Stimulated activated CD4-positive, alpha-beta T cell treated with anti-CD3 and anti-CD28 coated beads, Interleukin-1b, Interleukin-23, amount 100 ng/mL, for 1 hour (primary cell): ENCODE measurements at places on chromosomes 6 and 20.

- no peak for DNase-seq
Observed at GRCh38 chr6:120147071-120147871, 797.7 kb upstream of the MAN1A1 start.

- no peak for DNase-seq
Observed at GRCh38 chr6:80535914-80536565, 429.6 kb downstream of the BCKDHB start.

DNA sequence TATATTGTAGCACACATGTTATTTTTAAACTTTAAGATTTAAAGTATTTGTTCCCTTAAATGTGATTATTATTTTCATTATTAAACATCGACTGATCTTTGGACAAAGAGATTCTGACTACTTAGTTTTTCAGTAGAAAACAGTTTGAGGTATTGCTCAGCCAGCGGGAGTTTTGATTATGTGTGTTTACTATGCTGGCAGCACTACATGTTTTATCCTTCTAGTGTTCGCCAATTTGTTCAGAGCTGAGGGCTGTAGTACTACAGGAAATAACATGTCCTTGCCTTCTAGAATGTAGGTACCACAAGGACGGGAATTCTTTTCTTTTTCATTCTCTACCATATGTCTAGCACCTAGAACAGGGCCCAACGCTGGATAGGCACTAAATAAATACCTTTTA, 11.1 kb upstream of the LCA5 start:
- no peak for DNase-seq

GRCh38 chr20:51624157-51624731, 81.7 kb upstream of the NFATC2 start:
- DNase-seq: peak; percentile 50

DNA sequence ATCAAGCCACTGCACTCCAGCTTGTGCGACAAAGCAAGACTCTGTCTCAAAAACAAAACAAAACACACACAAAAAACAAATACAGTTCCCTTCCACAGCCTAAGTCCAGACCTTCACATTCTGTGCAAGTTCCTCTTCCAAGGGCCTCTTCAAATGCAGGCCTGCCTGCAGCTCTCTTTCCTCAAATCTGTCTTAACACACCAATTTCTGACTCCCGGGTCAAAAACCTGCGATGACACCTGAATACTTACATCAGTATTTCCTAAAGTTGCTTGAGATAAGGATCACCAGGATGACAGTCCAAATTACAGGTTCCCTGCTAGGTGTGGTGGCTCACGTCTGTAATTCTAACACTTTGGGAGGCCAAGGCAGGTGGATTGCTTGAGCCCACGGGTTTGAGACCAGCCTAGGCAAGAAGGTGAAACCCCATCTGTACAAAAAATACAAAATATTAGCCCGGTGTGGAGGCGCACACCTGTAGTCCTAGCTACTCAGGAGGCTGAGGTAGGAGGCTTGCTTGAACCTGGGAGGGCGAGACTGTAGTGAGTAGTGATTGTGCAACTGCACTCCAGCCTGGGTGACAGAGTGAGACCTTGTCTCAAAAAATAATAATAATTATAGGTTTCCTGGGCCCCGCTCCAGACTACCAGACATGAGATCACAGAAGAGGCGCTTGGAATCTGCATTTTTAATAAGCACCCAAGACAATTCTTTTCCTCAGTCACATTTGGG, 8.8 kb upstream of the PARD6B start:
- DNase-seq: no peak

- no peak for DNase-seq
Observed at GRCh38 chr6:37971711-37972390, 152.3 kb downstream of the ZFAND3 start.

- DNase-seq: no peak
Observed at GRCh38 chr20:13101276-13101675, 92.5 kb downstream of the SPTLC3 start.

DNA sequence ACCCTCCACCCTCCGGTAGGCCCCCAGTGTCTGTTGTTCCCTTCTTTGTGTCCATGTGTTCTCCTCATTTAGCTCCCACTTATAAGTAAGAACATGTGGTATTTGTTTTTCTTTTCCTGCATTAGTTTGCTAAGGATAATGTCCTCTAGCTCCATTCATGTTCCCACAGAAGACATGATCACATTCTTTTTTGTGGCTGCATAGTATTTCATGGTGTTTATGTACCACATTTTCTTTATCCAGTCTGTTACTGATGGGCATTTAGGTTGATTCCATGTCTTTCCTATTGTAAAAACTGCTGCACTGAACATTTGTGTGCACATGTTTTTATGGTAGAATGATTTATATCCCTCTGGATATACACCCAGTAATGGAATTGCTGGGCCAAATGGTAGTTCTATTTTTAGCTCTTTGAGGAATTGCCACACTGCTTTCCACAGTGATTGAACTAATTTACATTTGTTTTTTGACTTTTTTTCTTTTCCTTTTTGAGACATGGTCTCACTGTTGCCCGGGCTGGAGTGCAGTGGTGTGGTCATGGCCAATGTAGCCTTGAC, 4.5 kb downstream of the KPNA5 start:
- DNase-seq: no peak

- DNase-seq: no peak
Observed at GRCh38 chr6:118813775-118814174, 80.2 kb upstream of the ASF1A start.

- DNase-seq: no peak
Observed at GRCh38 chr6:31900917-31901414, 920 bp downstream of the ZBTB12 start.

DNA sequence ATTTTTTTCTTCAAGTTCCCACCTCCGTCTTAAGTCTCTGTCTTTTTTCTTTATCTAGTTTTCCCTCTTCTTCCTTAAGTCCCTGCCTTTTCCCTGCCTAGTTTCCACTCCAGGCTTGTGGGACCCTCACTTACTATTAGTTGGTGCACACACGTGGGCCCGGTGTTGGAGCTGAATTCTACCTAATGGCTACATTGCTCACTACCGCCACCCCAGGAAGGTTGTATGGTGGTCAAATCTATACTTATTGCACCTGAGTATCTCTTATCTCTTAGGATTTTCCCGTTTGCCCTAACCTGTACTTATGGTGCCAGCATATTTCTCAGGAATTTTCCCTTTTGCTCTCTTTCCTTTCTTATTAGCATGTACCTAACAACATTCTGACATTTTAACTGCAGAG, 692.8 kb downstream of the EPM2A start:
- no peak for DNase-seq

- no peak for DNase-seq
Observed at GRCh38 chr6:157265635-157266034, 57.7 kb downstream of the TMEM242 start.

- DNase-seq: no peak
Observed at GRCh38 chr20:15705975-15706374, 867.3 kb downstream of the KIF16B start.

GRCh38 chr6:167796192-167796981, 30.3 kb upstream of the AFDN start:
- no peak for DNase-seq

GRCh38 chr6:26030716-26031115, 56.5 kb upstream of the HFE start:
- DNase-seq: no peak

- no peak for DNase-seq
Observed at GRCh38 chr6:159722655-159723054, 4.7 kb upstream of the WTAP start.

- no peak for DNase-seq
Observed at GRCh38 chr6:133969921-133970295, 16.9 kb downstream of the TBPL1 start.

DNA sequence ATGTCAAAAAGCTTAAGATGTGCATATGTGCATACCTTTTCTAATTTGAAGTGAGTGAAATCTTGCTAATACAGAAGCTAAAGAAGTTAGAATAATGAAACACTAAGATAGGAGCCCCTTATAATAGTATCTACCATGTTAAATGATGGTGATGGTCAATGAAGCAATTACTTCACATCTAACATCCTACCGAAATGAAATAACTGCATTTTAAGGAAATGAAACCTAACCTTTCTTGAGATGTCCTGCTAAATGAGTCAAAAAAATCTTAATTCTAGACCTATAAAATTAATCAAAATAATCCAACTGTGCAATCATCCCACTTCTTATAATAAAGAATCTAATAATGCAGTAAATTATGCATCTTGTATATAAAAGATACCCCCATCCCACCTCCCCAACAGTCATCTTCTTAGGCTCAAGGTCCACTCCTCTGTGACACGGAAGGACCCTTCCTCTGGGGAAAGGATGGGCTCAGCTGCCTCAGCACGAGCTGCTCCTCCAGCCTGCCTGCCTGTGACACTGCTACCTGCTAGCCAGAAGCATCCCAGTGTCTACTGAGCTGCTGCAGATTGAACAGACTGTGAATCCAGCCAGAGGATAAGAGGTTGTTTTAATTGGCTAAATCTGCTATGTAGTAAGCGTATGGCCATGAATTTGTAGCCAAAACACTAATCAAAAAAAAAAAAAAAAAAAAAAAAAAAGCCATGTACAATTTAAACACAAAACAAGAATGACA, 129.6 kb upstream of the BEND3 start:
- no peak for DNase-seq

DNA sequence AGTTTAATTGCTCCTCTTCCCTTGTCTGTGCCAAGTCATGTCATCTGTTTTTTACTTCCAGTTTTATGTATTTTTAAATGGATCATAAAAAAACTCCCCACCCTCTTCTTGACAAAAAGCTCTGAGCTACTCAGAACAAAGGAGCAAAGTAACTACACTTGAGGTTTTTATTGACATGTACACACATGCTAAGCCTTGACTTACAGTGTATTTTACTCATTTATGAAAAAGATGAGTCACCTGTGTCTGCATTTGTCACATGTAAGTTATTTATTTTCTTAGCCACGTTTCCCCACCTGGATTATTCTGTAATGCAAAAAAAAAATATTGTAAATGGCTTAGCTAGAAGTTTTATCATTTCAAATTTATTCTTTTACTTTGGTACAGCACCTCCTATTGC, 628.8 kb upstream of the SLC35B3 start:
- DNase-seq: no peak

DNA sequence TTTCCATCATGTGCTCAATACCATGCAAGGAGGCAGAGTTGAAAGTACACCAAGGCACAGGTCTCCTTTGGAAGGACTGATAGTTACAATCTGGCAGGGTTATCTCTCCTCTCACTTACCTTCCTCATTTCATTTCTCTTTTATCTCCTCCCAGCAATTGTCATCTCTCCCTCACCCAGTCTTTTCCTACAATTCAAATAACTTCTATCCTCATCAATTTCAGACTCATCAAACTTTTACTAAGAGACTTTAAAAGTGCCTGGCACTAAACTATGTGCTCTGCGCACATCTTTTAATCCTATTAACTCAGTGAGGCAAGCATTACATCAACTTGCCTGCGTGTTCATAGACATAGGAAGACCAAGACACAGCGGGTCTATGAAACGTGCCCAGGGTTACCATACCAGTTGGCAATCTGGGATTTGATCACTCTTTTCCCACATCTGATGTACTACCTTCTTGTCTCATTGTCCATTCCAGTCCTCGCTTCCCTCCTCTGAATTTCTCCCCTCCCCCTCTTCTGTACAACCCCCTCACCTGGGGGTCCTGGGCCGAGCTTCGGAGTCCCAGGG, 1.2 kb downstream of the VARS1 start:
- no peak for DNase-seq

DNA sequence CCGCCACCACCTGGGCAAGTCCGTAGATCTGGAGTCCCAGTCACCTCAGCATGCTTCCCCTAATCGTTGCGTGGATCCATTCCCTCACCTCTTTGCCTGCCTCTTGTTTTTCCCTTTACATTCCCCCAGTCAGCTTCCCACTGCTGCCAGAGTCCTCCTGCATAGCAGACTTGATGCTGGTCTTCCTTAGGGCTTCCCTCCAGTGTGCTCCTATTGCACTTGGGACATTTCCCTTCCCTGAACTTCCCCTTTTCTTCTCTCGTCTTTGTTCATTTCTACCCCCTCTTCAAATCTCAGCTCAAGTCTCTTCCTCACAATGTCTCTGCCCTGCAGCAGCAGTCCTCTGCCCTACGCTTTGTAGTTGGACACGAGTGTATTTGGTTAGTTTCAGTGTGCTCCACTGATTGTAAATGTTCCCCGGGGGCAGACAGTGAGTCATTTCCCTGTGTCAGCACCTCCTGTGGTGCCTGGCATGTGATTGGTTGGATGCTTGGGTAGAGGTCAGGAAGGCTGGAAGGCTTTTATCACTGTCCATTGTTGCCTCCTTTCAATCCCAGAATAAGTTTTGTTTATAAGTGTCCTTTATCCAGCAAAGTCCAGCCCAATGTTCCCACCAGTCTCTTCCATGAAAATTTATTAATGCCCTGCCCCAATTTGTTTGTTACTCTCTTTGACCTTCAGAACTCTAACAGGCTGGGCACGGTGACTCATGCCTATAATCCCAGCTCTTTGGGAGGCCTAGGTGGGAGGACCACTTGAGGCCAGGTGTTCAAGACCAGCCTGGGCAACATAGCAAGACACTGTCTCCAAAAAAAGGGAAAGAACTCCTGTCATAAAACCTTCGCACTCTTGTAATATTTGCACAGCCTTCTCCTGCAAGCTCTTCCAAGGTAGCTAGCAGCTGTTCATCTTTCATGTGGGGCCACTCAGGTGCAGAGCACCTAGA, 38.3 kb downstream of the FAM120B start:
- DNase-seq: no peak

DNA sequence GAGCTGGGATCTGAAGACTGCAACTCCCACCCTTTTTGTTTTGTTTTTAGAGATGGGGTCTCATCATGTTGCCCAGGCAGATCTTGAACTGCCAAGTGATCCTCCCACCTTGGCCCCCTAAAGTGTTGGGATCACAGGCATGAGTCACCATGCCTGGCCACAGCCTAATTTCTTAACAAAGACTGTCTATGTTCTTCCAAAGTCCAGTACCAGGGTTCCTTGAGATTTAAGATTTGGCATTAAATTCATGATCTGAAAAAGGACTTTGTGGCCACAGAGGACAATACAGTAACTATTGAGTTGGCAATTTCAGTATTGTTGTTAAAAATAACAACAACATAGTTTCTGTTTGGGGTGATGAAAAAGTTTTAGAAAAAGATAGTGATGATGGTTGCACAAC, 28.7 kb upstream of the BEND3 start:
- DNase-seq: no peak

DNA sequence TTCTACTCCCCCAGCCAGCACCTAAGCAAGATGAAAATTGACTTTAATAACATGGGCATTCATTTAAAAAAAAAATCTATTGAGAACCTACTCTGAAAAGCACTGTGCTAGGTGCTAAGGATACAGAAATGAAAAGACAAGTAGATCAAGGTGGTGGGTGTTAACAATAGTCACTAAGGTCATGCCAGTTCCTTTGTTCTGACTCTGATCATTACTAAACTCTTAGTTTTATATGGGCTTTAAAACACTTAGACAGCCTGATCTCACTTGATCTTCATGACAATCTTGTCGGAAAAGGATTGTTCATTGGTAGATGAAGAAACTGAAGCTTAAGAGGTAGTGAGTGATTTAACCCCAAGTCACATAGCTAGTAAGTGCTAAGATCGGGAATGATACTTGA, 285.7 kb upstream of the PRDM1 start:
- DNase-seq: no peak
